ENCODE measurements at places on chromosomes 4 and X.
A peak's percentile ranks its signal among the peaks of the same experiment; 100 is the strongest.

DNA sequence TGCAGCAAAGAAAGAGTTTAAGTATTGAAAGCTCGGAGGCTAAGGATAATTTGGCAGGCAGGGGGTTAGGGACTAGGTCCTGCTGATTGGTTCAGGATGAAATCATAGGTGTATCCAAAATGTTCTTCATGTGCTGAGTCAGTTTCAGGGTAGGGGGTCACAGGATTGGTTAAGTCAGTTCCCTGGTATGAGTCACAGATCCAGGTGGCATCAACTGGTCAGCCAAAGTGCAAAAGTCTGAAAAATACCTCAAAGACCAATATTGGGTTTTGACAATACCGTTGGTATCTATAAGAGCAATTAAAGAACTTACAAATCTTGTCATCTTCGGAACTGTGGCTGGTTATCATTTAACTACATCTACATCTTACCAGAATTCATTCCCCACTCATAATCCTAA, 25.6 kb upstream of the PRDM8 start:
- no peak for DNase-seq

GRCh38 chrX:28312965-28313364, 274.3 kb upstream of the IL1RAPL1 start:
- no peak for DNase-seq

- DNase-seq: no peak
Measured at GRCh38 chr4:13912966-13913365, 285.4 kb upstream of the BOD1L1 start.

DNA sequence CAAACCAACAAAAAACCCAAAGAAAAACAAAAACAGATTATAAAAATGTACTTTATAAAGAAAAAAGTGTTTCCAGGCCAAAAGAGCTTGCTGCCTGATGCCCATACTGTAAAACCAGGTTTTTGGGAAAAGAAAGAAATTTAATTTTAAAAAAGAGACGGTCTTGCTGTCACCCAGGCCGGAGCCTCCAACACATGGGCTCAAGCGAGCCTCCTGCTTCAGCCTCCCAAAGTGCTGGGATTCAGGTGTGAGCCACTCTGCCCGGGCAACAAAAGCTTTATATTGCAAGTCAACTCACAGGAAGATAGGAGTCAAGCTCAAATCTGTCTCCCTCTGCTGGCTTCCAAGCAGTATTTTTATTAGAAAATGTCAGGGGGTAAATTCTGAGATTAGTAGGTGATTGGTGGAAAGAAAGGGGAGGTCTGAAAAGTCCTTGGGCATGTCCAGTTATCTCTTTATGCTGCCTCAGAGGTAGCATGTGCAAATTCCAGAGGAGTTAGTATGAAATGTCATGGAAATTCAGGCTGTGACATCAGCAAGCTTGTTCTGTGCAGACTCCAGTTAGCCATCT, 39.4 kb downstream of the MGST2 start:
- DNase-seq: no peak

GRCh38 chr4:13917015-13917414, 289.5 kb upstream of the BOD1L1 start:
- no peak for DNase-seq

DNA sequence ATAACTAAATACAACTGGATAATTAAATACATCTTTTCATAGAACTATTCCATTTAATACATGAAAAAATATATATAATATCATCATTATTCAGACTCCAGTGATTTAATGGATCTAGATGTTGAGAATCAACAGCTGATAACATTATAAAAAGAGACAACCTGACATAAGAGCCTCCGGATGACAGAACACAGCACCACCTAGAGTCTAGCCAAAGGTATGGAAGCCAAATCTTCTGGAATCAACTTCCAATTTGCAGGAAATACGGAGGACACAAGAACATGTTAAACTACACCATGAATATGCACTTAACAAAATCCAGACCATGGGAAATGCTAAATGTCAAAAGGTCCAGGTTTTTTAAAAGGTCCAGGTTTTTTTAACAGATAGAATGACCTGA, 55.0 kb downstream of the LRBA start:
- DNase-seq: peak; percentile 21

GRCh38 chr4:147182041-147182440, 236.4 kb upstream of the TTC29 start:
- no peak for DNase-seq

DNA sequence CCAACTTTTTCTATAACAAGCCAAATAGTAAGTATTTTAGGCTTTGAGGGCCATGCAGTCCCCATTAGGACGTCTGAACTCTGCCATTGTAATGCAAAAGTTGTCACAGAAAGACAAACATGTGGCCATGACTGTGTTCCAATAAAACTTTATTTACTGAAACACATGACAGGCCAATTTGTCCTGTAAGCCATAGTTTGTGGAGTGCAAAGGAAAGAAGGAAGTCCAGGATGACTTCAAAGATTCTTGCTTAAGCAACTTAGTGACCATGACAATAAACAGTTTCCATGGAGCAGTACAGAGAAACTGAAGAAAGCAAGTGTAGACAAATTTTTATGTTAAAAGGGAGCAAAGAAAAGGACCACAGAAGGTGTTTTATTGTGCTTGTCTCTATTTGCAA, 35.0 kb upstream of the MYOZ2 start:
- DNase-seq: no peak

GRCh38 chrX:2500091-2500802, 529 bp downstream of the DHRSX start:
- no peak for DNase-seq

GRCh38 chrX:38225093-38225492, 4.4 kb upstream of the SRPX start:
- no peak for DNase-seq

DNA sequence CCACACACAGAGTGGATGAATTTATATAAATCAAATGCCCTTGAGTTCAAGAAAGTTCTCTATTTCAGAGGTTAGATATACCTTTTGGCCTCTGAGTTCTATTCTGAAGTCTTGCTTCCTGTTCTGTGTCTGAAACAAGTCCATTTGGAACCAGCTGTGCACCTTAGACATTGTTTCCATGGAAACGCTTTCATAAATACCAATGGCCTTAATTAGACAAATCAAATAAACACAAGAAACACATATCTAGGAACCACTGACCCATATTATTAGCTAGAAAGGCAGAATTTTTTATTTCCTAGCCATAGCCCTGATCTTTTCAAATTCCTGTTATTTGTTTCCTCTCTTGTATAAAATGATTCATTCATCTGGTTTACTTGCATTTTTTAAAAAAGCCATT, 8.4 kb upstream of the C4orf54 start:
- DNase-seq: no peak

DNA sequence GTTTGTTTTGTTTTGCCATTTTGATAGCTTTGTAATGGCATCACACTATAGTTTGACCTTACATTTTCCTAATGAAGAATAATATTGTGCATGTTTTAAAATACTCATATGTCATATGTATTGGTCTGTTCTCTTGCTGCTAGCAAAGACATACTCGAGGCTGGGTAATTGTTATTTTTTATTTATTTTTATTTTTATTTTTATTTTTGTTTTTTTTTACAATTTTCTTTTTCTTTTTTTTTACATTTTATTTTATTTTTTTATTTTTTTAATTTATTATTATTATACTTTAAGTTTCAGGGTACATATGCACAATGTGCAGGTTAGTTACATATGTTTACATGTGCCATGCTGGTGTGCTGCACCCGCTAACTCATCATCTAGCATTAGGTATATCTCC, 104.6 kb upstream of the GRID2 start:
- no peak for DNase-seq

All from NCI-H2029 (cell line).